ENCODE measurements at places on chromosomes 2 and 18.

GRCh38 chr18:46332286-46332801 is 228.2 kb downstream of the HAUS1 start:
- DNase-seq, result no peak

DNA sequence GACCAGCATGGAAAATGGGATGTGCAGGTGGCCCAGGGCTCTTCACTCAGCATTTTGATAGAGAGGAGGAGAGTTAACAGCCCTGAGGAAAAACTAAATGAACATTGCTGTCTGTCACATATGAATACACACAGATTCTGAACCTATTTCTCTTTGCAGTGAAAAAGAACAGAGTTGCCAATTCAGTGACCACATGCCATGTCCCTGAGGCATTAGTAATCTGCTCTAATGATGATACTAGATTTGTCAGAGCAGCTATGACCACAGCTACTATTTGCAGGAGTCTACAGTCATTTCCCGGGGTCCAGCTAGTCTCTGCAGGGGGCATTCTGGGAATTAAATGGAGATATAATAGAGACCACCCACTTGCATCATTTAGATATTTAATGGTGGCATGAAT is 267.6 kb downstream of the TMX3 start:
- peak; percentile 83 for DNase-seq

DNA sequence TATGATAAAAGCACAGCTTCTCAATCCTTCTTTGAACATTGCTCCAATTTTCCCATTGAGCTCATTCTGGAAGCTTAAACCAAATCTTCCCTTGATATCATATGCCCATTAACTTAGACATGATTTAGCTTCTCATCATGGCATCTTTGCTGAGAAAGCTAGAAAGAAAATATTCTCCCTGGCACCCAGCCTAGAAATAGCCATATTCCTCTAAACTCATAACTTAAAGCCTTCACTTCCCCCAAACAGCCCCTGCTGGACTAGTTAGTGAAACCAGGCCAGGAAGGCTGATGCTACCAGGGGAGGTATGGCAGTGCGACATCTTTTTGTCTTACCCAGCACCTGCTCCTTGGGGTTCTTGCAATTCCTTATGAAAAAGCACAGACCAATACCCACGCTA is 4.3 kb downstream of the AAK1 start:
- DNase-seq, result no peak

DNA sequence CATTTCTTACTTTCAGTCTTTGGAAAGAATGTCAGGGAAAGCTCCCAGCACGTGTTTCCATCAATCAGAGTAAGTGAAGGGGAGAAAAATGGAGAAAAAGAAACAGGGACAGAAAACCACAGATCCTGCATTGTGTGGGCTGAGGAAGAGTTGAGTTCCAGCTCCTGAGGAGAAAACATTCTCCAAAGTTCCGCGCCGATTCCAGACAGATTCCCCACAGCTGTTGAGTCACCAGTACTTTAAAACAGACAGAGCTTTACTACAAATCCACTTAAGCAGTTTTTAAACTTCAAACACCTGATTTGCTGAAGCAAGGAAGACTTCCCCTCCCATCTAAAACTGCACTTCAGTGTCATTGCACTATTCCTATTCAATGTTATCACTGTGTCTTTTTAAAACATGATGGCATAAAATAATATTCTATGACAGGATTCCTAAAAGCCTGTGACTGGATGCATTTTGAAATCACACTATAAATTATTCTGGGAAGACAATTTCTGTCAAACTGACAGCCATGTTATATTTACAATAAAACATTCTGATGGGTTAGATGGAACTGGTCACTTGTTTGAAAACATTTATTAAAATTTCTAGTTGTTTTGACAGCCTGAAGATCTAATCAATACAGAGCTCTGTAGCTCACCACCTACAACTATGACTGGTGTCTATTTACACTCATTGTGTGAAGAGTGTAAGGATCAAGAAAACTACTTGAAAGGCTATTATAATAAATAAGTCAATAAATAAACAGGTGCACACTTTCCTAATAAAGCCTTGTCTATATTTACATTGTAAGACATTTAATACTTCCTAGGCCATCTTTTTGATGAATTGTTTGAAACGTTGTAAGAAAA is 40.9 kb downstream of the TCF4 start:
- peak; percentile 76 for DNase-seq

- no peak for DNase-seq
These were observed 54.5 kb downstream of the PLEKHM3 start for GRCh38 chr2:207970826-207971180.

GRCh38 chr18:32767400-32767799 is 5.4 kb downstream of the KLHL14 start:
- DNase-seq, result no peak

- DNase-seq, result no peak
These were observed 603.8 kb upstream of the LINC00305 start for GRCh38 chr18:64752707-64753106.

- DNase-seq, result no peak
These were observed 1.2 kb downstream of the ZNF236 start for GRCh38 chr18:76823587-76824011.

- no peak for DNase-seq
These were observed 54.3 kb downstream of the DGKD start for GRCh38 chr2:233408366-233409285.

- peak; percentile 40 for DNase-seq
These were observed 98.6 kb downstream of the AGAP1 start for GRCh38 chr2:235592430-235592829.

DNA sequence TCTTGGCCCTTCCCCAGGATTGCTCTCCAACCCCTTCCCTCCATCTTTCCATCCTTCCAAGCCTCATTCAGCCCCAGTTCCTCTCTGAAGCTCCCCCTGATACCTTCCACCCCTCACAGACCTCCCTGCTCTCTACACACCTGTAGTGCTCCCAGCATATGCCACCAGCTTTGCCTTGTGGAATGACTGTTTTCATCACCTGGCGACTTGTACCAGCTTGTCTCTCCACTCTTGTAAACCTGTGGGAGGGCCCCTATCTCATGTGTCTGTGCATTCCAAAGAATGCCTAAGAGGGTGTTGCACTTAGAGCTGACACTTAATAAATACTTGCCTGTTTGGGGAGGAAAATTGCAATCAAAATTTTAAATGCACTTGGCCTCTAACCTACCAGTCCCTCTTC is 198.7 kb downstream of the BCL11A start:
- no peak for DNase-seq

DNA sequence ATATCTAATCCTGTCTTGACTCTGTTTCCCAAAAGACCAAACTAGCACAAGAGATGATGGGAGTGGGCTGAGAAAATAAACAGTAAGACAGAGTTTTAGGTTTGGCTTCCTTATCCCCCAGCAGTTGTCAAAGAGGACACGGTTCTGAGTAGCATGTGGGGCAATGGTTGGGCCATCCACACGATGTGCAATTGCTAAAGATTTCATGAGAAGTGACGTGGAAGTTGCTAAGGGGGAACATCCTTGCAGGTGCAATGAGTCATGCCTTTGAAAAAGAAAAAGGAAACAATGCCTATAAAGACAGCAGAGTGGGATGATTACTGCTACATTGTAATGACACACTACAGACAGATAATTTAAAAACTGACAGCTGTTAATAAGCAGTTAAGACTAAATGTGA is 1395.8 kb downstream of the LRP1B start:
- DNase-seq, result no peak

DNA sequence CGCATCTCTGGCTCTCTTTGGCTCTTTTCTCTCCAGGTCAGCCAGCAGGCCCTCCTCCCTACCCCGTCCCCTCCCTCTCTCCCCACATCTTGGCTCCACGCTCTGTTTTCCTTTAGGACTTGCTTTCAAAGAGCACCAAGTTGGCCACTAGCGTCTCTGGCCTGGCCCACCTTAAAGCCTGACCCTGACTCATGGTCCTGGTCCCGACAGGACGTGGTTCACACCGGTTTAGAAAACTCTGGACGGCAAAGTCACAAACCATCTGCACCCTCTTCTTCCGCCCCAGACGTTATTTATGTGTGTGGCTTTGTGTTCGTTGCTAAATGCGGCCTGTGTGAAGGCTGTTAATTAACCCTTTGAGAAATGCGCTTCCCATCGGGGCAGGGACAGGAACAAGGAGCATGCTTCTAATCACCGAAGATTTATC is 169.0 kb upstream of the HAAO start:
- DNase-seq, result no peak

DNA sequence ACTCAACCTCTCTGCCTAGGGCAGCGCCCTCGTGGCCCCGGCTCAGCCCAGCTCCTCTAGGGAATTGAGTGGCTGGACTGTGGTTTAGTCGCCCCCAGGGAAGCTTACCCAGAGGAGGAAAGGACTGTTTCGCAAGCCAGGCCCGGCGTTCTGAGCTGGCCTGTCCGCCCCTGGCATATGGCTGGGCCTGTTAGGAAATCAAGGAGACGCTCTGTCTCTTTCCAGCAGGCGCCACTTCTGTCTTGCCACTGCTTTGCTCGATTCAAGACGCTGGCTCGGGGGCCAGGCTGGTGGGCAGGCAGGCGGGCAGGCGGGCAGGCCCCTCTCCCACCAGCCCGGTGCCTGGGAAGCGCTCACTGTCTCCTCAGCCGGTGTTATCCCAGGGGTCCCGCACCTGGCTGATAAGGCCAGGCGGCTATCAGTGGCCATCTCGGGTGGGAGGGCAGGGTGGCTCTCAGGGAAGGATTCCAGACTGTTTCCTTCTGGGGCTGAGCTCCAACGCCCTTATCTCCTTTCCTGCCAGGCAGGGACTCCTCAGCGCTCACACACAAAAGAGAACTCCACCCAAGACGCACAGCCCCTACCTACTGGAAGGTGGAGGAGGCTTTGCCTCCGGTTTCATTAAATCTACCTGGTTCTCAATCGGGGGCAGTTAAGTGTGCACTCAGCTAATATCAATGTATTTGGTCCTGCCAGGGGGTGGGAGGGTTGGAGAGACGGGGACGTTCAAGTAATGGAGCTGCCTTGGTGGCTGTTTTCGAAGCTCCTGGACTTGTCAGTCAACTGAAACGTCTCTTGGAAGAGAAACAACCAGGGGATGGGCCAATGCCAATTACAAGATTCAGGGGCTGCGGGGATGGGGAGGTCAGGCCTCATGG is 109.1 kb downstream of the SMAD7 start:
- DNase-seq, result peak; percentile 74

DNA sequence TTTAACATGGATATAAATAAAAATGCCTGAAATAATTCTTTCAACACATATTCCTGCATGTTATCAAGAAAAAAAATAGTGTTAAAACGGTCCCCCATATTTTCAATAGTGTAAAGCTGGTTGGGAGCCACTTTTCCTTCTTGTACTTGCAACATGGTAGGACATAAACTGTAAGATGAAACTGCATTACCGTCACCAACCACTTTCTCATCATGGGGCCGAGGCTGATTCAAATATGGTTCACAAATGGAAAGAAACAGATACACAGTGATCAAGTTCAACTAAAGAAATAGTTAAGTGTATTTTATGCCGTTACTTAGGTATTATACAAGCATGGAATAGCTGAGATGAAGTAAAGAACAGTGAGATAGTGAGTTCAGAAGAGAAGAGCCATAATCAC is 360.7 kb downstream of the ZEB2 start:
- DNase-seq, result no peak

GRCh38 chr18:49041435-49042245 is 90.9 kb upstream of the SMAD7 start:
- peak; percentile 64 for DNase-seq

GRCh38 chr2:238489896-238490295 is 63.2 kb downstream of the ASB1 start:
- no peak for DNase-seq

DNA sequence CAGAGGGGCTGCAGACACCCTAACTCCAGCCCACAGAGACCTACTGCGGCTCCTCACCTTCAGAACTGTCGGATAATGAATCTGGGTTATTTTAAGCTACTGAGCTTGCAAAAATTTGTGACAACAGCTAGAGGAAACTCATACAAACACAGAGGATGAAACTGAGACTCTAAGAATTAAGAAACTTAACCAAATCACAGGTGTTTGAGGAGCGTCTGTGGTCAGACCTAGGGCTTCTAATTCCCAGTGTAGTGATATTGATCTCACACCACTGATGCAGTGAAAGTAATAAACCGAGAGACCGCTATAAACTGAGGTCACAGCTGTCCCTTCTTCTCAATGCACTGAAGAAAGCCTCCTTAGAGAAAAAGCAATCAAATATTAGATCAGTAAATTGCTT is 110.1 kb downstream of the RGPD3 start:
- no peak for DNase-seq

GRCh38 chr2:216942465-216942864 is 82.6 kb upstream of the TNP1 start:
- DNase-seq, result no peak

DNA sequence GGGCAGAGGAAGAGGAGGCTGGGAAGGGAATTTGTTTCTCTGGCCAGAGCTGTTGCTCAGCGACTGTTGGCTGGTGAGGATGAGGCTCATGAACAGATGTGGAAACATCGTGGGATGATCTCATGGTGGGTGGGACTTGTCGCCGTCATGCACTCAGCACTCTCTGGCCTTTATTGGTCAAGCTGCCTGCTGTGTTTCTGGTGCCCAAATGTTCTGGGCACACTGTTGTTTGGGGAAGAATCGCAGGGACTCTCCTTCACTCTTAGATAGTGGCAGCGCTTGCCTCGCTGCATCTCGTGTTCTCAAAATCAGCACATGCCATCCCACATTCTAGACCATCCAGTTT is 145.6 kb downstream of the AGAP1 start:
- peak; percentile 42 for DNase-seq

DNA sequence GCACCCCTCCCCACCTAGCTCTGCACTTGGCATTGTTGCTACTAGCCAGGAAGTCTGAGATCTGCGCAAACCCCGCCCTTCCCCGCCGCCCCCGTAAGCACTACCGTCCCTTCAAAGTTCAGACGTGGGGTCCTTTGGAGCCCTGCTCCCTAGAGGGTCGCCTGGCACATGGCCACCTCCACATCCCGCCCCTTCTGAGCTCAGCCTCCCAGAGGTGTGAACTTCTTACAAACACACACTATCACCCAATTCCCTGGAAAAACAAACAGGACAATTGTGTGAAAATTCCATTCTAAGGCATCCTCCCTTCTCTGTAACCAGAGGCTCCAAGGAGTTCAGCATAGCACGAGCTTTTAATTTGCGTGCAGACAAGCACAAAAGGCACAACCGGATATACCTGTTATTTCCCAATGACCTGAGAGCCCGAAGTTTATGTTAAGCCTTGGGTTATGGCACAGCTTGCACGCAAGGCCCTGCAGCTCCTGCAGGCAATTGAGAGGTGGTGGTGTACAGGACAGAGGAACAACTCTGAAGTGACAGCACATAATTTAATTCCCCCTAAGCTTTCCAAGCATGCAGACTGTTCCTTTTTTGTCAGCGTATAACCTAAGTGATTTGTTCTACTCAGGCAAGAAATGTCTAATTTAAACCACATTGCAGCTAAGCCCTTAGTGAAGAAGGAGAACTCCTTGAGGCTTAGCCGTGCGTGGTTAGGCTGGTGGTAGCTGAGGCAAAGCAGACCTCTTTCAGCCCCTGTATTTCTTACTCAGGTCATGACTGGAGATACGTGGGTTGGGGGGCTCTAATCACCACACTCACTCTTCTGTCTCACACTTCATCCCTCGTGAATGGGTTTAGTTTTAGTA is 20.3 kb upstream of the CYP1B1 start:
- DNase-seq, result peak; percentile 82

DNA sequence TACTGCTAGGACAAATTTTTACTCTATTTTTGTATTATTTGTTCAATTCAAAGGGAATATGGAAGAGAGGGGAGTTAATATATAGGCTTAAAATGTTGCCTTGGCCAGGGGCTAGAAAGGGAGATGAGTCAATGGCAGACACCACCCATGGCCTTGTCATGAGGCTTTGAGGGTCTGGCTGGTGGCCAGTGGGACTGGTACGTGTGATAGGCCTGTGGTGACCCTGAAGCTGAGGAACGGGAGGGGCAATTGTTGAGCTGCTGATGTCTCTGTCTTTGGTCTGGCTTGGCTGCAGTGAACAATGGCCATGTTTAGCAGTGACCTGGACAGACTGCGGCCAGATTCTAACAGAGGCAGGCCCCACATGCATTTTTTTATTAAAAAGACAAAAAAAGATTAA is 18.5 kb downstream of the GKN1 start:
- no peak for DNase-seq

Data from M059J (cell line).